ENCODE measurements at places on chromosomes 3 and 15.

DNA sequence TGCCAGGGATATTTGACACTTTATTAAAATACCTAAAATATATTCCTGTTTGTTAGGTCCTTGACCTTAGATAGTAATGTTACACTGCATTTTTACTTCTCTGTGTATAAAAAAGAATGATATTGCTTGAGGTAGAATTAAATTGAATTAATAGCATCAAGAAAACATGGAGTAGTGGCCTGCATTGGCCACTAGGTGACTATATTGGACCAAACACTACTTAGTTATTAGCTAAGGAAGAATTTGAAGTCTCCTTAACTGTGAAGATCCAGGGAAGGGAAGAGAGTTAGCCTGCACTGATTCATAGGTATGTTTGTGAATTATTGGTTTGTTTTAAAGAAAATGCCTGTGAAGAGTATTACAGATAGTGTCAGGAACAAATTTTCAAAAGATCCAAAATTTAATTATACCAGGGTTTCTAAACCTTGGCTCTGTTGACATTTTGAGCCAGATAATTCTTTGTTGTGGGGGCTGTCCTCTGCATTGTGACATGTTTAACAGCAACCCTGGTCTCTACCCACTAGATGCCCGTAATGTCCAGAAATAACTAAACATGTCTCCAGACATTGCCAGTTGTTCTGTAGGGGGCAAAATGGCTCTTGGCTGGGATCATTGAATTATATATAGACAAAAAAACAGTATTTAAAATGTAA, 103.6 kb upstream of the THSD4 start:
- no peak for DNase-seq

DNA sequence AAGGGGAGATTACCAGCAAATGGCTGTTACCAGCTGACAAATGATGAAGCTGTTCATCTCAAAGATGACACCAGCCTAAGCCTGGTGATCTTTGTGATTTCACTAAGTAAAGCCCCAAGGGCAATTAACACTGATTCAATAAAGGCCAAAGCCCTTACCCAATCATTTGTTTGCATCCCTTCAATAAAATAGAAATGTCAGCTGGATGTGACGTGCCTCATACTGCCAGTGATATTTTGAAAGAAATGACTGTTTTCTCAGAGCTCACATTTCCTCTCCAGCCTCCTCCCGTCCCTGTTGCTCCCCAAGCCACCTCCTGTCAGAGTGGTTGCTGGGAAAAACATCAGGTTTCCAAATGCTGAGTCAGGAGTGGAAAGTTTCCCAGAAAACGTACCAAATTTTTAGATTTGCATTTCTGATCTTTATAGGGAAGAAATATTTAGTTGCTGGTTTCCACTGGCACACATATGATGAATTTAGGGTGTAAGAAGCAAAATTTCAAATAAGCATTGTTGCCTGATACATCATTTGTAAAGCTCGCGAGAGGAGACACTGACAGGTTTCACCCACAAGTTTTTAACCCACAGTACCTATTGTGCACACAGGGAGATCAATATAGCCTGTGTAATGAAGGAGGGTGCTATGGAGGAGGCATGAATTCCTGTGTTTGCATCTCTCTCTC, 21.0 kb downstream of the C2CD4A start:
- DNase-seq, result no peak

DNA sequence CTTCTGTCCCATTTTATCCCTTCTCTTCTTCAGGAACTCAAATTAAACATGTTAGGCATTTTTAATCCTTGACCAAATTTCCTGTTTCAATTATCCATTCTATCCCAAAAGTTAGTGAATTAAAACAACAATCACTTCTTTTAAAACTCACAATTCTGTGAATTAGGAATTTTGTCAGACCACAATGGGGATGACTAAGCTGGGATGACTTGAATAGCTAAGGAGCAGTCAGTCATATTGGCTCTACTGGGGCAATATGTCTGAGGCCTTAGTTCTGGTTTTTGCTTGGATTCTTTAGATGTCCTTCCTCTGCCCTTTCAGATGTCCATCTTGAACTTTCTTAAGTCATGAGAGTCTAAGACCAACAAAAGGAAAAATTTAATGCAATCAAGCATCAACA, 178.2 kb upstream of the TGFBR2 start:
- DNase-seq, result no peak

DNA sequence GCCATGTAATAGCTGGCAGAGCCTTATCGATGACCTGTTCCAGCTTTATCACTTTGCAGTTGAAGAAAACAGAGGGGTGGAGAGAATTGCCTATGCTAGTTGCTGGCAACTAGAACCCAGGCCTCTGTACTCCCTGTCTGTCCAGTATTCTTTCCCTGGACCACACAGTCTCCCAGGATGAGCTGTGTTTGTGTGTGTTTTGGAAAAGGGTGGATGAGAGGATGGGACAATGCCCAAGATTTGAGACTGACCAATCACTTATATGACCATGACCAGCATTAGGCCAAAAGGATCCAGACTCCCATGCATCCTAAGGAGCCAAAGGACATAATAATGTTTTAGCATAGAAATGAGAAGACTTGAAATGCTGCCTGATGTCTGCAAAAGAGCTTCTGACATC, 102.6 kb downstream of the CD200R1L start:
- no peak for DNase-seq

GRCh38 chr3:124935264-124935663, 713 bp upstream of the MUC13 start:
- no peak for DNase-seq

GRCh38 chr15:78859971-78860719, 12.5 kb upstream of the MORF4L1 start:
- DNase-seq, result peak; percentile 59

- no peak for DNase-seq
Measured at GRCh38 chr3:158711886-158712285, 20.4 kb downstream of the RARRES1 start.

GRCh38 chr3:10457560-10457959, 47.8 kb downstream of the ATP2B2 start:
- DNase-seq, result no peak

DNA sequence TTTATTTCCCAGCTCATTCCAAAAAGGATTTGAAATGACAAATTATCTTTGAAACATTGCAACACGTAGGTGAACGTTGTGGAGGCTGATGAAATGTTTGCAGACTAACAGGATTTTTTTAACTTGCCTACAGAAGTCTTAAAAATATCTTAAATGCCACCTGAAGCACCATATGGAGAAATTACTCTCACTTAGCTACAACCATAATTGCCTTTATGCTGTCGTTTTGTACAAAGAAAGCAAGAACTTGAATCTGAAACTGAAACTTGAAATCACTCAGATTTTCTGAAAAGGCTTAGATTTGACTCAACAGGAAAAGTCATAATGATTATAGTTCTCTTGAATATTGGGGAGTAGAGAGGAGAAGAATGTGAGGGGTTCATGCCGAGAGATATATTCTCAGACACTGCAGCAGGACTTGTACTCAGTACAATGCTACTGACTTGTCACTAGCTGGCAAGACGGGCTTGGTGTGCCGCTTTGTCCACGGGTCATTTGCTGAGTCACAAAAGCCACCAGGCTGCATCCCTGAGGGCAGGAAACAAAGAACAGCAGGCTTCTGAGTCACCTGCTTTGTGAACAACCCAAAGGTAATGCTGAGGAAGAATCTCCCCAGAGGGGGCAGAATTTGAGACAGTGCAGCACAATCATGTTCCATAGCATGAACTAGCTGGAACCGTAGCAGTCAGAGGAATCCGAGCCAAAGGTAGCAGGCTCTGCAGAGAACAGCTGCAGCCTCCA, 7.1 kb upstream of the FMN1 start:
- DNase-seq, result peak; percentile 13

- DNase-seq, result no peak
Measured at GRCh38 chr3:27425896-27426565, 56.8 kb upstream of the NEK10 start.

GRCh38 chr3:14007006-14007405, 117.7 kb downstream of the CHCHD4 start:
- DNase-seq, result no peak

GRCh38 chr3:147418808-147419701, 9.9 kb downstream of the ZIC1 start:
- no peak for DNase-seq

DNA sequence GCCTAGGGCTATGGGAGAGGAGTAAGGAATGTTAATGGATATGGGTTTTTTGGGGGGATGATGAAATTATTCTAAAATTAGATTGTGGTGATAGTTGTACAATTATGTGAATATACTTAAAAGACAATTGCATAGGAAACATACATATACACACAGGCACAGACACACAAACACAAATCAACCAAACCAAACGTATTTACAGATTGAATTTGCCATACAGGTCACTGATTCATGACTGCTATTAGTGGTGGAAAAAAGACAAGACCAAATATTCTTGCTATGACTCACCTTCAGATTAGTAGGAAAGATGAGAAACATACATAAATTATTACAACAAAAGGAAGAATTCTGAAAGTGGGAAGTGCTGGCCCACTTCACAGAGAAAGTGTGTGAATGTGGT, 85.3 kb downstream of the C3orf38 start:
- DNase-seq, result no peak

DNA sequence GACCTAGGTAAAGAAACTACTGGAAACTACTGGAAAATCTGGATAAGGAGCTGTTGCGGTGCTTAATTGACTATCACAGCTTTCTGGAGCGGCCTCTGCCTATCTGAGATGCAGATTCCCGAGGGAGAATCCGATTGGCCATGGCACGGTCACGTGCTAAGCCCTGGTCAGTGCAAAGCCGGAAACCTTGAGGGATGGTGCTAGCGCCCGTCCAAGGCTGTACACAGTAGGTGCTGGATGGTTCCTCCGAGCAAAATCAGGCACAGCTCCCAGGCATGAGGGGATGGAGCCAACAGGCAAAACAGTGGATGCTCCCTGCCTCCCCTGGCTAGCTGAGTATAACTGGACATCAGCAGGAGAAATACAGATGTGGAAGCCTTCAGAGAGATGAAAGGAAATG, 238.7 kb upstream of the HES1 start:
- DNase-seq, result no peak

- DNase-seq, result no peak
Measured at GRCh38 chr15:57352535-57353316, 23.6 kb upstream of the CGNL1 start.

GRCh38 chr3:128279601-128279880, 126.3 kb downstream of the EEFSEC start:
- no peak for DNase-seq

DNA sequence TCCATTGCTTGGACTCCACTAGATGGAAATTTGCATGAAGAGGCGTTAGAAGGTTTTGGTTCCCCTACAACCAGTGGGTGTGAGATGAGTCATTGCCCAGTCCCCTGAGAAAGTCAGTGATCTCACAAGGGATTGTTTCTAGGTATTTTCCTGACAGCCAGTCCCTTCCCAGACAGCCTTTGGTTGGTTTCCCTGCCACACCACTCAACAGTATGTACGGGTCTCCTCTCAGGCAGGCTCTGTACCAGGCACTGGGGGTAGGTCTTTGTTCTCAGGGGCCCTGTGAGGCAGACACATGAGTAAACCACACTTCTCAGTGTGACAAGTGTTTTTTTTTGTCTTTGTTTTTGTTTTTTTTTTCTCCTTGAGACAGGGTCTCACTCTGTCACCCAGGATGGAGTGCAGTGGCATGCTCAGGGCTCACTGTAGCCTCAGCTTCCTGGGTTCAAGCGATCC, 4.0 kb downstream of the LAMP3 start:
- DNase-seq, result no peak

- DNase-seq, result no peak
Measured at GRCh38 chr3:165522386-165522785, 314.8 kb downstream of the BCHE start.

- DNase-seq, result no peak
Measured at GRCh38 chr3:171286580-171287249, 173.5 kb downstream of the TNIK start.
